Esophagus squamous epithelium (tissue), 5 donors: ENCODE measurements at places on chromosomes 13 and 19.

- no peak for DNase-seq
These were observed 17.9 kb upstream of the LYPD3 start for GRCh38 chr19:43483281-43483680.

DNA sequence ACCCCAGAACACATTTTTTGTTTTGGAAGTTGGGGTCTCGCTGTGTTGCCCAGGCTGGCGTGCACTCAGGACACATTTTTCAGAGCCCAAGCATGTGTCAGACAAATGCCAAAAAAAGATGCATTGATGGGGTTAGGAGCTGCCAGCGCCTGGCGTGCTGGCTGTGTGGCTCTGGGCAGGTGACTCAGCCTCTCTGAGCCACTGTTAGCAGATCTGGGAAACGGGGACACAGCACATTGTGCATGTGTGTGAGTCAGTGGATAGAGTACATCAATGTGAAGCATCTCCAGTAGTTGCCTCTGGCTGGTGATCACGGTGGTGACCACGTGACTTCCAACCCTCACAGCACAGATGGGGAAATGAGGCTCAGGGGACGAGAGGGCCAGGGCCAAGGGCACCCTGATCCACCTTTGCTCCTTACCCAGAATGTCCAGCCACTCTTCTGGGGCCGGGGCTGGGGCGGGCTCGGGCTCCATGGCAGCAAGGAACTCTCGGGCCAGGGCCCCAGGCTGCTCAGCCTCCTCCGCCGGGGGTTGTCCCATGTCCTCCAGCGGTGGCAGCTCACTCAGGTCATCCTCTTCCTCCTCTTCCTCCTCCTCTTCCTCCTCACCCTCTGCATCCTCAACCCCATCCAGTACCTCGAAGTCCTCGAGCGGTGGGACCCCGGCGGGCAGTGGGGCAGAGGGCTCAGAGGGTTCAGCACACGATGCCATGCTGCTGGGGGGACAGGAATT lies 1.9 kb downstream of the FKBP8 start:
- DNase-seq: no peak

GRCh38 chr13:19772306-19772705 lies 10.4 kb downstream of the PSPC1 start:
- no peak for DNase-seq

DNA sequence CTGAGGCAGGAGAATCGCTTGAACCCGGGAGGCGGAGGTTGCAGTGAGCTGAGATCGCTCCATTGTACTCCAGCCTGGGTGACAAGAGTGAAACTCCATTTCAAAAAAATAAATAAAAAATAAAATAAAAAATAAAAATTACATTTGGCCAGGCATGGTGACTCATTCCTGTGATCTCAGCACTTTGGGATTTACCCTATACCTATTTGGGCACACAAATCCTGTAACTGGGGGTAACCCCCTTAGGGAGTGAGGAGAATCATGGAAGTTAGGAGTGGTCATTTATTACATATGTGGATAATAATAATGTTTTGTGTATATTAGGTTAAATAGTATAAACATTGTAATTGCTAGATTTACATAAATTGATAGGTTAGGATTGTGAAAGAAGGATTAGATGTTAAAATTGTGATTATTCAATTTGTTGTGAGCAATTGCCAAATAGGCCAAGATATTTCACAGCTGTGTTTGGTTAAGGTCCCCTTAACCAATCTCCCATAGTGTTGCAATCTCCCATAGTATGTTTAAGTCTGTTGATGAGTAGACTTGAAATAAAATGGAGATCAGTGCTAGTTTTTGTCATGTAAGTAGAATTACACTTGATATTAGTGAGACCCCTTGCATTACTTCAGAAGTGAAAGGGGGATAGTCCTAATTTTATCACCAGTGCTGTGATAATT lies 30.7 kb downstream of the ZNF844 start:
- no peak for DNase-seq

DNA sequence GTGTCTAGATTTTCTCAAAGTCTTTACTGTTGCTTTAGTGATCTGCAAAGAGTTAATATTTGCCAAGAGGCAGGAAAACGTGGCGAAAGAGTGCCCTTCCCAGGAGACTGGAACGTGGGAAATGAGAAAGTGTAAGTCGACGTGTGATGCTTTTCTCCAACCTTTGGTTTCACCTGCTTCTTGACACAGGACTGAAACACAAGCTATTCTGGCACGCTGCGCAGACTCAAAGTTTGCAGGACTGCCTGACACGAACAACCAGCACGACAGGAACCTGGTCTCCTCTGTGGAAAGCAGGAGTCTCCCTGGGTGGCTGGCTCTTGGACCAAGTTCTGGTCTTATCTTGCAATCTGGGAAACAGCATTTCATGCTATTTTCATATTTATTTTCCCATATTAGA lies 28.6 kb downstream of the RFXAP start:
- no peak for DNase-seq

DNA sequence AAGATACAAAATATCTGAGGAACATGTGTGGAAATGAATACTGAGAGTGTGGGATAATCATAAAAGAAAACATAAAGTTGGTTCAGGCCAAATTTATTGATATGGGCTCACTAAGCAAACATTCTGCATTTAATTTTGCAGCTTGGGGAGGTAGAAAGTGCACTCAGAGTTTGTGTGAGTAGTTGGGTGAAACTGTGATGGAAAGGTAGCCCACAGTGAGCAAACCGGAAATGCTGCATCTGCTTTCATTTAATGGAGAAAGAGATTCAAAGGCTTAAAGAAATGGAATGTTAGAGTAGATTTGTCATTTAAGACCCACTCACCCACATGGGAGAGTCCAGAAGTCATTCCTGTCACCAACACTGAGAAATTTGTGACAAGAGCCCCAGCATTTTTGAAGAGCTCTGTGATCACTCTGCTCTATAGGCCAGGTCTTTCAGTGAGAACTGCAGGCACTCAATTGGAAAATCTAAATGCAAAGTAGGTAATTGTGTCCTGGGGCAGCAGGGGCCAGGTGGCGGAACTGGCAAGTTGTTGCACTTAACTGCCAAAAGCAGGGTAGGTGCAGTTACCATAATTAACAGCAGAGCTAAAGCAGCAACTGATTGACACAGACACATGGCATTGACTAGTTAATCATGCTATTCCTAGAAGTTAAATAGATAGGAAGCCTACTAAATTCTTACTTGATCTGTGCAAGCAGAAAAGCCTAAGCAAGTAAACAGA lies 1228.3 kb upstream of the PCDH20 start:
- DNase-seq: no peak

GRCh38 chr13:85230691-85231093 lies 568.5 kb downstream of the SLITRK6 start:
- DNase-seq: no peak
